Foreskin melanocyte (primary cell): ENCODE measurements at places on chromosomes 7 and 10.

DNA sequence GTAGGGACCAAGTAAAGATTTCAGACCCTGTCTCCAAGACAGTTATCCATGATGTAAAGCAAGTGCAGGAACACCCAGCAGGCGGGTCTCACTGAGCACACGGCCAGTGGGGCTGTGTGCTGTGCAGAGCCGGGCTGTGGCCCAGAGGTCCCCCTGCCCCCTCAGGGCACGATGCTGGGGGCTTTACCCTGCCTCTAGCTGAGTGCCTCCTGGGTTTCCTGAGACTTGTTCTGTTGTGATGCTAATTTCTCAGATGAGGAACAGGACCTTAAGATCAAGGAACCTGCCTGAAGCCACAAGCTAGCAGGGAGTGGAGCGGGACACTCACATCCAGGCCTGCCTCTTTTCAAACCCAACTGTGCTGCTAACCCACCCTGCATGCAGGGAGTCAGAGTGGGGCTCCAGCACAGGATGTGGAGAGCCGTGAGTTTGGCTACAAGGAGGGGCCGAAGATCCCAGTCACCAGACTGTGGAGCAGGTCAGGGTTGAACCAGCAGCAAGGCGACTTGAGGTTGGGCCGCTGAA, 76.1 kb upstream of the LYZL2 start:
- no peak for DNase-seq

DNA sequence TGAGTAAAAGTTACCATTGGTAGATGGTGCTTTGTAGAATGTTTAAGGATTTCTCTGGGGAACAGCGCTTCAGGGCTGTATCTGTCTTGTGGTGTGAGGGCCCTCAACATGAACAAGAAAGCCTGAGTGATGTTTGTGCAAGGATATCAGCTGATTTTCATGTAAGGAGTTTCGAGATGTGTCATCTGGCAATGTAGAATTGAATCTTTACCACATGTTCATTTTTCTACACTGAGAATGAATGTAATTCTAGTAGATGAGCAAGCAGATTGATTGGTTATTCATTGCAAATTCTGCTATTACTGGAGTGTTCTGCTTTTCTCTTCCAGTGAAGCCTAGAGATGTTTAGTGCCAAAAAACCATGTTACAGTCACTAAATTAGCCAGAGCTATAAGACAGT, 87.7 kb downstream of the ST7 start:
- peak; percentile 84 for DNase-seq

- no peak for DNase-seq
Measured at GRCh38 chr10:132735923-132736391, 50.0 kb downstream of the NKX6-2 start.

DNA sequence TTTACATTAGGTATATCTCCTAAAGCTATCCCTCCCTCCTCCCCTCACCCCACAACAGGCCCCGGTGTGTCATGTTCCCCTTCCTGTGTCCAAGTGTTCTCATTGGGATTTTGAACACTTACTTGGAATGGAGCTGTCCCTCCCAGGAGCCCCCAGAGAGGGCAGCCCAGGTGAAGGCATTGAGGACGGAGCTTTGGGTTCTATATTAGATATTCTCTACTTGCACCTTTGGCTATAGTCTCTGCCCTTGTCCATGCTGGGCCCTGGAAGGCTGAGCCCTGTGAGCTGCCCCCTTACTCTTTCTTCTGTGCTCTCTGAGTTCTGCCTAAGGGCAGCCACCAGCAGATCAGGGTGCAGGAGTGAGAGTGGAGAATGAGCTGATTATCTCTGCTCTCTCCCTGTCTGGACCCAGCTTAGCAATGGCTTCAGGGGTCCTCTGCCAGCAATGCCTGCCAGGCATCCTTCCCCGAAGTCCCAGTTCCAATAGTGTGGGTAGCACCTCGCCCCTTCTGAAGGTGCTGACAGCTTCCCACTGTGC, 11.2 kb downstream of the ADRA2A start:
- no peak for DNase-seq

- no peak for DNase-seq
Measured at GRCh38 chr10:91816981-91817380, 18.8 kb downstream of the TNKS2 start.

GRCh38 chr7:102973096-102973802, 60.4 kb downstream of the LRRC17 start:
- no peak for DNase-seq

DNA sequence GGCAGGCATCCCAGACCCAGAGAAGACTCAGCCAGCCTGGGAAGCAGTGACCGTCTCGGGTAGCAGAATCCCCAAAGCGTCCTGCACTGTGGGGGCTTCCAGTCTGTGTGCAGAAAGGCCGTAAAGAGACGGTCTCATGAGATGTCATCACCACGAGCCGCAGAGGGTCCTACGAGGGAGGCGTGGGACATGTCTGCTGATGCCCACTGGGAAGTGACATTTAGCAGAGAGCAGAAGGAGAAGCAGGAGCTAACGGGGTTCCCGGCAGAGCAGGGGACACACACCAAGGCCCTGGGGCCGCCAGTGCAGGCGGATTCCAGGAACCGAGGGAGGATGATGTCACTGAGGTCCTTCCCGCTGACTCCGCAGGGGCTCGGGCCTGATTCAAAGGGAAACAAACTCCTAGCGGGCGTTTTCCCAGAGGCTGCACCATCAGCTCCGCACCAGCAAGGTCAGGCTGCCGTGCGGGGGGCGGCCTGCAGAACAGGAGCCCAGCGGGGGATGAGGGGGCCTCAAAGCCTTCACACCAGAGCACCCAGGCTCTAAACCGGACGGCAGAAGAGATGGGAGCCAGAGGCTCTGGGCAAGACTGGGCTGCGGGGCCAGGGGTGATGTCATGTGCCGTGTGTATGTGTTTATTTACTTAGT, 85.4 kb upstream of the PDGFA start:
- no peak for DNase-seq

DNA sequence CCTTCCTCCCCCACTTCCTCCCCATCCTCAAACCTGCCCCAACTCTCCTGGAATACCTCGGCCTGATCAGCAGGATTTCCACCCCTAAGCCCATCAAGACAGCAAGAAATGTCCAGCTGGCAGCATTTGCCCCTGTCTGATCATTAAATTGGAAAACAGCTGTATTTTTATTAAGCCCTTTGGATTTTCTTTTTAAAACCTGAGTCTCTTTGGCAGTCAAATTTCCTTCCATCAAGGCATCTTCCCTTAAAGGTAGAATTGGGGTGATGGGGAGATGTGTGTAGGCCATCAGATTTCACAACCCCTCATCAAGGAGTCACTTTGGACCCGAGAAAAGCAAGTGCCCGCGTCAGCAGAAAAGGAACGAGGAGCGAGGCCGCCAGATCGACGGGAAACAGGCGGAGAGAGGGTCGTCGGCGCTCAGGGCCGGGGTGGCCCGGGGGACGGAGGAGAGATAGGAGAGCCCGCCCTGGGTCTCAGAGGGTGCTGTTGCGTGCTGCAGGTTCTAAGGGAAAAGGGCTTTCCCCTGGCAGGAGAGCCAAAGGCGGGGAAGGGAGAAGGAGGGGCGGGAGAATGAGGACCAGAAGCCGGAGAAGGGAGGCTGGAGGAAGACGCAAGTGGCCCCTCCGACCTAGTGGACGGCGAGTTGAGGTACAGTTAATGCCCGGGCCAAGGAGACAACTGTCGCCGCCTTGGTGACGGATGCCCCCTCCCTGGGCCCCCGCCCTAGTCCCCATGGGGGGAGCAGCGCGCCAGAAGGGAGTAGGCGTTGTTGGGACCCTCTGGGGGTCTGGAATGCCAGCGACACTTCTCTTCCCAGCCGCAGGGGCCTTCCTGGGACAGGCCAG, 11.5 kb upstream of the GATA3 start:
- DNase-seq, result no peak

- DNase-seq, result no peak
Measured at GRCh38 chr7:82358923-82359322, 84.7 kb downstream of the CACNA2D1 start.

GRCh38 chr7:134446923-134447322, 12.0 kb downstream of the AKR1B1 start:
- DNase-seq, result no peak

GRCh38 chr7:103075337-103075918, 488 bp downstream of the ARMC10 start:
- peak; percentile 19 for DNase-seq
